ENCODE measurements at places on chromosomes 12 and 14. TPM values are rescaled to one million over a fixed set of nuclear protein-coding genes. Genes with fewer than 3 reads are reported as not detected.

Gene SLC35E3
- 5.3 TPM for total RNA-seq

Gene NANOG
- total RNA-seq: not detected

Gene PLA2G1B
- total RNA-seq: not detected

Gene COX8C
- not detected for total RNA-seq

Gene CCDC175
- not detected for total RNA-seq

Gene RGS6
- total RNA-seq: not detected

Gene TTLL5
- 22.3 TPM for total RNA-seq

Gene DNAH10
- under 0.01 TPM for total RNA-seq

Gene PCED1B
- total RNA-seq: under 0.01 TPM
